Activated CD4-positive, alpha-beta T cell treated with anti-CD3 and anti-CD28 coated beads for 36 hours (primary cell): ENCODE measurements at places on chromosomes 3 and 15.

- peak; percentile 30 for DNase-seq
These were observed 346.8 kb downstream of the CNTN3 start for GRCh38 chr3:74267588-74268184.

DNA sequence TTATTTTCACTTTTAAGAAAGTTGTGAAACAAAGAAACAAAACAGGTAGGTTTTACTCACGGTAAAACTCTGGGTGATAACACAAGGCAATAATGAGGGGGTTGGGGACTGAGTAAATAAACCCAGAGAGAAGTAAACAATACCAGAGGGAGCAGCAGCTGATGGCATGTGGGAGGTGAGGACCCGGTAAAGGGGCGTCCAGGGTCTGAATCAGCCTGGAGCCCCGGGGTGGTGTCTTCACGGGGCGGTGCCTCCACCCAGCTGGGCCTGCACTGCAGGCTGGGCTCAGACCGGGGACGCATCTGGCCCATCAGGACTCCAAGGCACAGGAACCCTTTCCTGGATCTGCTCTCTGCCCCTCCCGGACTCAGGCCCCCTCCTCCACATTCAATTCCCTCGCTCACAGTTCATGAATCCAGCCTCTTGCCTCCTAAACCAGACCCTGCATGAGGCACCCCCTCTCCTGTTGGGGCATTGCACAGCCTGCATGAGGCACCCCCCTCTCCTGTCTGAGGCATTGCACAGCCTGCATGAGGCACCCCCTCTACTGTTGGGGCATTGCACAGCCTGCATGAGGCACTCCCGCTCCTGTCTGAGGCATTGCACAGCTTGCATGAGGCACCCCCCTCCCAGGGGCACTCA is 73.9 kb upstream of the MFGE8 start:
- no peak for DNase-seq

- DNase-seq: peak; percentile 79
These were observed 1.3 kb upstream of the KCNH8 start for GRCh38 chr3:19146685-19147650.

DNA sequence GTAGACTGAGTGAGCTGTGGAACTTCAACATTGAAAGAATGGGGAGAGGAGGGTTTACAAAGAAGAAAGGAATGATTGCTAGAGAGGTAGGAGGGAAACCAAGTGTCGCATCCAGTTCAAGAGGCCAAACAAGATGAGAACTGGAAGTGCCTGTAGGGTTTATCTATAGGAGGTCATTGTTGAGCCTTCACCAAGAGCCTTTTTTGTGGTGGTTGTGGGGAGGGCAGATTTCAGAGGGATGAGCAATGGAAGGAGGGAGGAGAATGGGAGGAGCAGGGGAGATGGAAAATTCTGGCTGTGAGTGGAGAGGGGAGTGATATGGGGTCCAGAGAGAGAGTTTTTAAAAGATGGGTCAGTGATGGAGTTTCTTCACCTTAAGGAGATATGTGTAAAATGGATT is 8.5 kb downstream of the PDIA5 start:
- no peak for DNase-seq

GRCh38 chr15:77538793-77539497 is 93.8 kb downstream of the LINGO1 start:
- no peak for DNase-seq

DNA sequence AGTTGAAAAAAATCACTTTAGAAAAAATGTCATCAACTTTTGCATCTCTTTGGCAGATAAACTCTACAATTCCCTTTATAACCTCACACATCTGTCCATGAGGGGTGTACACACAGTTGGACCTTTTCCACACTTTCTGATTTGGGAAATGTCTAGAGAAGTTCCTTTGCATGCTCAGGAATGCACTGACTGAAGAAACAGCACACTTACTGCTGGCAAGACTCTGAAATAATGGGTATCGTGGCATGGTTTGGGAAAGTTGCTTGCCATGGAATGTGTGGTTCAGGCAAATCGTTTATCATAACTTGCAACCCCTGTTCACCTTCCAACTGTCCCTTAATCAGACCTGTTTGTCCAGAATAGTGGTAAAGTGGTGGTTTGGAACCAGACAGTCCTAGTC is 135.3 kb upstream of the TGFBR2 start:
- no peak for DNase-seq

DNA sequence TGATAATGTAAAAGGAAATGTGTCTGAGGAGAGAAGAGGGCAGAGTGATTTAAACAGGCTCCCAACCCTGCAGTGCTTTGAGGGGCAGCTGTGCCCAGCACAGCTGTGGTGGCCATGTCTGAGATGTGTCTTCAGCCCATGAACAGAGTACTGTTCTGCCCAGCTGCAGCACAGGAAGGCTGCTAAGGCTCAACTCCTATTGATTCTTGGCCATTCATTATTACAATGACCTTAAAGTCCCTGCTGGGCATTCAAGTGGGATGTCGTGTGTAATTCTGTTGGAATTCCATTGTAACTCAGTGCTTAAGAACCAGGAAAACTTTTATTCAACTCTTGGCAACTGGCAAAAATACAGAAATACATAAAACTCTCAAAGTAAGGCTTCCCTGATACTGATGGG is 229.3 kb downstream of the MCTP2 start:
- DNase-seq: no peak

DNA sequence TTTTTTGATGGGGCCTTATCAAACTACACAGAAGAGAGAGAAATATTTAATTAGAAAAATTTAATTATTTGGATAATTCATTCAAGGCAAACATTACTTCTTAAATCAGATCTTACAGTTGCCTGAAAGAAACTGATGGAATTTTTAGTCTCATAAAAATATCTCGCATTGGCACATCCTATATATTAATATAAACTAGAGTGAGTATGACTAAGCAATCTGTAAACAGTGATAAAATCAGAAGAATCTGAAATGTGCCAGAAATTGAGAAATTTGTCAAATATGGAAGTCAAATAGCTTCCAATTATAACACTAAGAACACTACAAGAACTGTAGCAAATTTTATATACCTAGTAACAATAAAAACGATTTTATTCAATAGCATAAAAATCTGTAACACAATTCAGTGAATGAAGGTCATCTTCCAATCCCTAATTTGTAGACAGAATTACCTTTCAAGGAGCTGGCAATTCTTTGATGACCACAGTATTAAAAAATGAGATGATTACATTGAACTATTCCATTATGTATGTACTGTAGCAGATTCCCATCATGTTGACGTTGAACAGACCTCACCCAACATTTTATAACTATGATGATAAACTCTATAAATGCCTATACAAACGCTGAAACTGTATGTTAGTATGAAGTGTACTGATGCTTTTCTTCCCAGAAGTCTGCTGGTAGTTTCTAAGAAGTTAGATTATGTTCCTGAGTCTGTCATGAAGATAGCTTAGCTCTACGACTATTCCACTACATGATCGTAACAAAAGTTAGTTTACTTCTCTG is 63.0 kb downstream of the ALDH1A2 start:
- DNase-seq: no peak
